Stimulated activated CD8-positive, alpha-beta memory T cell treated with anti-CD3 and anti-CD28 coated beads, Interleukin-4, amount 100 ng/mL, for 4 hours (primary cell): ENCODE measurements at places on chromosomes 5 and 9.

DNA sequence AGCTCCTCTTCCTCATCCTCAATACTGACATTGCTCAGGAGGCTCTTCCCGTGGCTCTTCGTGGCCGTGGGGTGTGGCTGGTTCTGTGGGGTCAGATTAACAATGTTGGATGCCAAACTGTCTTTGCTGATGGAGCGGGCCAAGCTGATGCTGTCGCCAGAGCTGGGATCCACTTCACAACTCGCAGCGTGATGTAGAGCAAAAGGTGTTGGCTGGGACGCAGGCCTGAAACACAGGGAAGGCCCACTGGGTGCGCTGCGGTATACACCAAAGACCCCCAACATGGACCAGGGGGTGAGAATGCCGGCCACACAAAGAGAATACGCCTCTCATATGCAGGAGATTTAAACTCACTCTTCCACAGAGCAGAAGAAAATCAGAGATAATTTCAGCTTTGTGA lies 84.3 kb downstream of the CAMSAP1 start:
- no peak for DNase-seq

DNA sequence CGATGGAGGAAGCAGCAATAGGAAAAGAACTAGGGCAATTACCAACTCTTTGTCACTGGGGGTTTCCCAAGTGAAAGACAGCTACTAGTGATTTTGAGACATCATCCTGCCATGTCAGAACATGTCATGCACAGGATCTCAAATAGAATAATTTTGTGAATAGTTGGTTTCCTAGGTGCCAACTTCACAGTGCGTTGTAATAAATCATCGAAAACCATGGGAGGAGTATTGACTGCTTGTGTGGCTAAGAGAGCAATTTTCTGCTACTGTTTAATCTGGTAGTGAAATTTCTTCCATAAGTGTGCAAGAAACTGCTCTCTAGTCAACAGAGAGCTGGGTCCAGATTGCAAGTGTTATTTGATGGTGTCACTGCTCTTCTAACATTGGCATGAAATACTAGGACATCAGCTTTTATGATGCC lies 168.6 kb downstream of the NNT start:
- DNase-seq = no peak

DNA sequence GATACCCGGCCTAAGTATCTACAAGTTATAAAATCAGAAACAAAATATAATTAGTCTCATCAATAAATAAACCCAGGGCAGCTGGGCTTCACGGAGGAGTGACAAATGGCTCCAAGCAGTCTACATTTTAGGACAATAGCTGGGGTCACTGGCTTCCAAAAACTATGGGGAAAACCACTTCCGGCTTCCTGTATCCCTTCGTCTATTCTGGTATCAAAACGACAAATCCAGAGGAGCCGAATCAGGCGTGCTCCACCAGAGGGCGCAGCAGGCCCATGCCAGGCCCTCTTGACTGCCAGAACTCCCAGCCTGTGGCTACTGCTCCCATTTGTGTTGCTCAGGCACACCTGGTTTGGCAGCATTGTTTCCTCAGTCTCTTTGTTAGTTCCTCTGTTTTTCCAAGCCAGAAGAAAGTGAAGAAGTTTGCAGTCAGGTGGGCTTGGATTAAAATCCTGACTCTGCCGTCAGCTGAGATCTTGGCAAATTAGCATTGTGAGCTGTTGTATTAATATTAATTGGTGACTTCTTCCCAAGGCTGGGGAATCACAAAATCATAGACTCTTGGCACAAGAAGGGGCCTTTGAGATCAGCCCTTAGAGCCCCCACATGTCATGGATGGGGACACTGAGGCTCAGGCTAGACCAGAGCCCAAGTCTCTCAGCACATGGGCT lies 11.6 kb upstream of the RAB14 start:
- DNase-seq = peak; percentile 27

- no peak for DNase-seq
These were observed 81.0 kb downstream of the WWC1 start for GRCh38 chr5:168372356-168372946.

DNA sequence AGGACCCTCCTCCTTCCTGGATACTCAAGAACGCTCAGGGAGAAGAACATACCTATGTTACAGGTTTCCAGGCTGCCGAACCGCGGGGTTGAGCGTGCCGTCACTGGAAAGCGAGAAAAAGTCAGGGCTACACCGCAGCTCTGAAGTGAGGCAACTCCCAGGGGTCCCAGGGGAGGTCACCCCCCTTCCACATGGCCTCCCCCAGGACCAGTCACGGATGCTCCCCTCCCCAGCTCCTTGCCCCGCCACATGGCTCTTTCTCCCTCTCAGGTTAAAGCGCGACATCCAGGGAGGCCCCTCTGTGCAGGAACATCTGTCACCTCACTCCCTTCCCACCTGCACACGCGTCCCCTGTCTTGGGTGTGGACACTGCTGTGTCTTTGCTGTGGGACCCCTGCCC lies 44.0 kb upstream of the ZNF354A start:
- no peak for DNase-seq

GRCh38 chr5:173858670-173859407 lies 29.3 kb upstream of the CPEB4 start:
- DNase-seq = no peak

GRCh38 chr9:130201974-130202373 lies 29.8 kb downstream of the NCS1 start:
- DNase-seq = no peak
